Glutamatergic neuron (in vitro differentiated cells): ENCODE measurements at places on chromosomes 12 and 14. TPM values are rescaled to one million over a fixed set of nuclear protein-coding genes. Genes with fewer than 3 reads are reported as not detected.

DNA sequence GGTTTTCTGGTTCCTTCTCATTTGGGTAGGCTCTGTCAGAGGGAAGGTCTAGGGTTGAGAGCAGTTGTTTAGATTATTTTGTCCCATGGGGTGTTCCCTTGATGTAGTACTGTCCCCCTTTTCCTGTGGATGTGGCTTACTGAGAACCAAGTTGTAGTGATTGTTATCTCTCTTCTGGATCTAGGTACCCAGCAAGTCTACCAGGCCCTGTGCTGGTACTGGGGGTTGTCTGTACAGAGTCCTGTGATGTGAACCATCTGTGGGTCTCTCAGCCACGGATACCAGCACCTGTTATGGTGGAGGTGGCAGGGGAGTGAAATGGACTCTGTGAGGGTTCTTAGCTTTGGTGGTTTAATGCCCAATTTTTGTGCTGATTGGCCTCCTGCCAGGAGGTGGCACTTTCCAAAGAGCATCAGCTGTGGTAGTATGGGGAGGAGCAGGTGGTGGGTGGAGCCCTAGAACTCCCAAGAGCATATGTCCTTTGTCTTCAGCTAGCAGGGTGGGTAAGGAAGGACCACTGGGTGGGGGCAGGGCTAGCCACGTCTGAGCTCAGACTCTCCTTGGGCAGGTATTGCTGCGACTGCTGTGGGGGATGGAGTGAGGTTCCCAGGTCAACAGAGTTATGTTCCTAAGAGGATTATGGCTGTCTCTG is 179.3 kb upstream of the BTG1 start:
- H3K4me1 ChIP-seq, result peaks cover 2% of the 10 kb centered on the region
- H3K36me3 ChIP-seq, result peaks cover 11% of the 10 kb centered on the region
- no peak for DNase-seq
- no peak overlapping the region for H3K27ac ChIP-seq
- peaks cover 2% of the 10 kb centered on the region for H3K27me3 ChIP-seq

DNA sequence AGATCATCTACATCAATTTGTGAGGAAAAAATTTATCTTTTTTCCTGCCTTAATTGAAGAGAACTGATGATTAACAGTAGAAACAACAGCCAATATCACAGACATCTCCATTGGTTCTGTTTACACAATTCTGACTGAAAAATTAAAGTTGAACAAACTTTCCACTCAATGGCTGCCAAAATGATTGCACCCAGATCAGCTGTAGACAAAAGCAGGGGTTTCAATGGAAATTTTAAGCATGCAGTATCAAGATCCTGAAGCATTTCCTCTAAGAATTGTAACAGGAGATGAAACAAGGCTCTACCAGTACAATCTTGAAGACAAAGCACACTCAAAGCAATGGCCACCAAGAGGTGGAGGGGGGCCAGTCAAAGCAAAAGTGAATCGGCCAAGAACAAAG is 231.6 kb upstream of the KRR1 start:
- no peak overlapping the region for H3K27ac ChIP-seq
- peaks cover 8% of the 10 kb centered on the region for H3K36me3 ChIP-seq
- no peak for DNase-seq
- peaks cover 6% of the 10 kb centered on the region for H3K27me3 ChIP-seq
- no peak overlapping the region for H3K4me3 ChIP-seq

- peaks cover 7% of the 10 kb centered on the region for H3K27me3 ChIP-seq
- H3K36me3 ChIP-seq, result no peaks in the 10 kb centered on the region
- H3K27ac ChIP-seq, result peak overlapping the region; percentile 88
- no peak for DNase-seq
- H3K4me3 ChIP-seq, result no peak overlapping the region
Measured at GRCh38 chr12:26340649-26341048, 145.3 kb downstream of the SSPN start.

- H3K36me3 ChIP-seq, result no peaks in the 10 kb centered on the region
- H3K27ac ChIP-seq, result peak overlapping the region; percentile 74
- H3K4me3 ChIP-seq, result no peak overlapping the region
- H3K27me3 ChIP-seq, result no peaks in the 10 kb centered on the region
- no peak for DNase-seq
- H3K4me1 ChIP-seq, result peaks cover 19% of the 10 kb centered on the region
Measured at GRCh38 chr12:78886719-78887407, 22.3 kb downstream of the SYT1 start.

DNA sequence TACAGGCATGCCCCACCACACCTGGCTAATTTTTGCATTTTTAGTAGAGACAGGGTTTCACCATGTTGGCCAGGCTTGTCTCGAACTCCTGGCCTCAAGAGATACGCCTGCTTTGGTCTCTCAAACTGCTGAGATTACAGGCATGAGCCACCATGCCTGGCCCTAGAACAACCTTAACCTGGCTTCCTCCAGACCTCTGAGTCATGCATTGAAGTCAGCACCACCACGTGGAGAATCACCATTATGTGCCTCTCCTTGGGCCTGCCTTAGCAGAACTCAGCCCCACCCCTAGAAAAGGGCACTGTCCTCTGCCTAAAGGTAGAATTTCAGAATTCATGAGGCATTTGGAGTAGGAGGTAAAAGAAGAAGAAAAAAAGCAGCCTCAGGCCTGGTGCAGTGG is 49.0 kb downstream of the LIMA1 start:
- H3K27me3 ChIP-seq, result no peaks in the 10 kb centered on the region
- H3K27ac ChIP-seq, result no peak overlapping the region
- no peaks in the 10 kb centered on the region for H3K36me3 ChIP-seq
- no peak for DNase-seq
- H3K4me1 ChIP-seq, result no peaks in the 10 kb centered on the region
- H3K4me3 ChIP-seq, result no peak overlapping the region

DNA sequence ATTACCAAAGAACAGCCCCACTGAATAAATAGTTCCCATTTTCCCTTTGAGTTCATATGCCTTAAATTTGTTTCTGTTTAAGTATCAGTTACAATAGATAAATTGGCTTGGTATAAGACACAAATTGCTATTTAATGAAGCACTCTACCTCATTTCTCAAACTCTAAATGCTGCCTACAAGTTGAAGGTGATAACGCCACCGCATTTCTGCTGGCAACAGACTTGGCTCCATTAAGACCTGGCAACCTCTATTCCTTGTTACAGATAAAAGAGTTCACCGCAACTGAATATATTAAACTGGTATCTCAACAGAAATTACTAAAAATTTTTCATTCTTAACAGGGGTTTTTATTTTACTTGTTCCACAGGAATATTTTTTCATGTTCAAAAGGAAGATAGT is 35.6 kb downstream of the GXYLT1 start:
- H3K27ac ChIP-seq, result no peak overlapping the region
- no peak overlapping the region for H3K4me3 ChIP-seq
- DNase-seq, result no peak
- no peaks in the 10 kb centered on the region for H3K27me3 ChIP-seq
- peaks cover 18% of the 10 kb centered on the region for H3K36me3 ChIP-seq

- H3K36me3 ChIP-seq, result peaks cover 9% of the 10 kb centered on the region
- DNase-seq, result no peak
- H3K4me1 ChIP-seq, result no peaks in the 10 kb centered on the region
- H3K4me3 ChIP-seq, result no peak overlapping the region
Measured at GRCh38 chr12:127170226-127171180, 1096.5 kb upstream of the TMEM132C start.

- no peak overlapping the region for H3K4me3 ChIP-seq
- no peaks in the 10 kb centered on the region for H3K36me3 ChIP-seq
- H3K27ac ChIP-seq, result no peak overlapping the region
- peaks cover under 1% of the 10 kb centered on the region for H3K27me3 ChIP-seq
- H3K4me1 ChIP-seq, result no peaks in the 10 kb centered on the region
Measured at GRCh38 chr14:70140614-70141013, 48.1 kb downstream of the SLC8A3 start.

- H3K4me3 ChIP-seq, result no peak overlapping the region
- no peak for DNase-seq
- no peaks in the 10 kb centered on the region for H3K36me3 ChIP-seq
- no peak overlapping the region for H3K27ac ChIP-seq
- H3K27me3 ChIP-seq, result no peaks in the 10 kb centered on the region
- peaks cover 8% of the 10 kb centered on the region for H3K4me1 ChIP-seq
Measured at GRCh38 chr12:128911861-128912260, 58.6 kb downstream of the GLT1D1 start.

- H3K4me3 ChIP-seq, result no peak overlapping the region
- no peak for DNase-seq
- no peaks in the 10 kb centered on the region for H3K36me3 ChIP-seq
- H3K27ac ChIP-seq, result no peak overlapping the region
- peaks cover 3% of the 10 kb centered on the region for H3K4me1 ChIP-seq
Measured at GRCh38 chr14:34678306-34678705, 36.1 kb downstream of the CFL2 start.

The DBX2 gene
- total RNA-seq, result not detected

The TTC5 gene
- total RNA-seq, result 37.4 TPM

The PZP gene
- not detected for total RNA-seq

The KRT2 gene
- not detected for total RNA-seq
